ENCODE measurements at places on chromosomes 12 and 14.

- DNase-seq: no peak
Measured at GRCh38 chr12:27076928-27077327, 5.5 kb downstream of the C12orf71 start.

GRCh38 chr12:26978801-26979200 lies 35.4 kb downstream of the TM7SF3 start:
- no peak for DNase-seq

DNA sequence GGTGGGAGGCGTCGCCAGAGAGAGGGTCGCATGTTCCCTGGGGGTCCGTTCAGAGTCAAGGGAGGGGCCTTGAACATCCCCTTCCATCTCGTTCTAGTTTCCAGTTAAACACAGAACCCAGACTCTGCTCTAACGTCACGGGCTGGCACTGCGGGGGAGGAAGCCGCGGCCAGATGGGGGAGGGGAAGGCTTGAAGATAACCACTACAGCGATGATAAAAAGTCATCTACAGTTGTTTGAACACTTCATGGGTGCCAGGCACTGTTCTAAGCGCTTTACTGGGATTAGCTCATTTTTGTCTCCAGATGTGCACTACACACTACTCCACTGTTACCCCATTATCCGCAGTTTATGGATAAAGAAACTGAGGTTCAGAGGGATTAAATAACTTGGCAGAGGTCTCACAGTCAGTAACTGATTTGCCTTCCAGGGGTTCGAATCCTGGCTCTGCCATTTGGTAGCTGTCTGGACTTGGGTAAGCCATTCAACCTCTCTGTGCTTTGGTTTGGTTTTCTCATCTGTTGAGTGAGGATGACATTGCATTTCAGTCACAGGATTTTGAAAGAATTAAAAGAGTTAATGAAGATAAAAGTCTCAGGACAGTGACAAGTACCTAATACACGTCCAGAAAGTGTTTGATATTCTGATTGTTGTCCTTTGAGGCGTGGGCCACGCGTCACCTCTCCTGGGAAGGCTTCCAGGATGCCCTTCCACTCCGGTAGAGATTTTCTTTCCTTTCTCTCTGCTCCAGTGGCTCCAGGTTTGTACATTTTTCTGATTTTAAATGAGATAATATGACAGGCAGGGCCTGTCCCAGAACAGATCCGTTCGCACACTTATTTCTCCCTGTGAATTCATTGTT lies 798 bp upstream of the RASAL1 start:
- DNase-seq: peak; percentile 67

DNA sequence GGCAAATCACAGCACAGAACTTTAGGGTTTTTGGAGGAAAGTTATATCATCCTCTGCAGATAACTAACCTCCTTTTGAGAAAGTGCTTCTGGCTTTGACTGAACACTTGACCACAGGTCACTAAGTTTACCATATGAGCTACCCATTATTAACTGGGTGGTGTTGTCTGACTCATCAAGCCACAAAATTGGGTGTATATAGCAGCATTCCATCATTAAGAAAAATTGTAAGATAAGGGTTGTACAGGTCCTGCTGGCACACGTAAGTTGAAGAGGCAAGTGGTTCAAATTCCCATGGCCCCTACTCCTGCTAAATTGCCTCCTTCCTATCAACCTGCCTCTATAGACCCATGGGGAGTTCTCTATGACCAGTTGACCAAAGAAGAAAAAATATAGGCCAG lies 39.5 kb downstream of the L2HGDH start:
- DNase-seq: no peak

DNA sequence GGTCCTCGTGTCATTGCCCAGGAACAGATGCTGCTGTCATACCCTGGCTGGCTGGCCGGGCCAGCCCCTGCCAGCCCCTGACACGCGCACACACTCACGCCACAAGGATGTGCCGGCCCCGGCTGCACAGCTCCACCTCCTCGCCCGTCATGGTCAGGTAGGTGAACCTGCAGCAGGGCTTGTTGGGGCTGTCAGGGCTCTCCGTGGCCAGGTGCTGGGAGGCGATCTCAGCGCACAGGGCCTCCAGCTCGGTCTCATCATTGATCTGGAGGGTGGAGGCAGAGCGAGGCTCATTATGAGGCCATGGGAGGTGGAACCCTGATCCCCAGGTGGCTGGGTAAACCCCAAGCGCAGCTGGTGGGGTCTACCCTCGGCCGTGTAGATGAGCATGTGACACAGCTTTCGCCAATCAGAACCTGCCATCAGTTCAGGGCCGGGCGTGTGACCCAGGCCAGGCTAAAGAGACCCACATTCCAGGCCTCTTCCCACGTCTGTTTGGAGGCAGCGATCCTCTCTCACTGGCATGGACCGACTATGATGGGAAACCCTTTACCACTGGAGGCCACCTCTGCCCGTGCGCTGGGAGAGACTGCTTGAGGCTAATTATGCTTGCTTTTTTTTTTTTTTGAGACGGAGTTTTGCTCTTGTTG lies 38.8 kb downstream of the TRAFD1 start:
- DNase-seq: no peak

DNA sequence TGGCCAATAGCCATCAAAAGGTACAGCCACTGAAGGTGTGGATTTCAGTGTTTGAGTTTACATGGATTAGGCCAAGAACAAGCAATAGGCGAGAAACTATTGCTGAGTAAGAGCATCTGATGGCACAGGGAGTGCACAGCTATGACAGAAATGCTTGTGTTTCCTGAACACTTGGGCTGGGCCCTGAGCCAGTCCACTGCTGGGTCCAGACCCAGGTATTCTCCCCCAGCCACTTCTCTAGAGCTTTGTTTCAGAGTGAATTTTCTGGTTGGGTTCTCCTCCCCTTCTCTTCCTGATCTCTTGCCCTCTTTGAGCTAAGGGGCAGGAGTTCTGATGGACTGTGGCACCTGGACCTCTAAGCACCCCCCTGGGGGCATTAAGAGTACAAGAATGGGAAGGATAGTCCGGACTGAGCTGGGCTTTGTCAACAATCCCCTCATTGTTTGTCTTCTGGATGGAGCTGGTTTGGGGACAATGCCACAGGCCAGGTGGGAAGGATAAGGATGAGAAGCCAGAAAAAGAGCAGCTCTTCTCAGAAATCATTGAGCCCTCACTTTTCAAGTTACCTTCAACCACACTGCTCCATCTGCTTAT lies 8.3 kb downstream of the HOXC5 start:
- no peak for DNase-seq

DNA sequence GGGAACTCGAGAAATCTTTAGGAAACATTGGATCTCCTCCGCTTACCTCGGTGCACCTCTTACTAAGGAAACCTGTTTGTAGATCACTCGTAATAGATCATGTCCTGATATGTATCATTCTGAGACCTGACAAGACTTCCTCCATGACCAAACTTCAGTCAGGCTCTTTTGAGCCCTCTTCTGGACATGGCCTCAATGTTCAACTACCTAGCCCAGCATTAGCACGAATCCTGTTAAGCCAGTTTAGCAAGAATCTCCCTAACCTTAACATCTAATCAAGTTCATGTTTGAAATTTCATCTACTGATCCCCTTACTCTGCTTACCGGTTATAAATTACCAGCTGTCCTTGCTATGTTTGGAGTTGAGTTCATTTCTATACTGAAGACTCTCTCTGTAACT lies 713.9 kb upstream of the USP15 start:
- DNase-seq: no peak

GRCh38 chr14:95614349-95614748 lies 71.9 kb upstream of the TCL1B start:
- DNase-seq: no peak

- DNase-seq: no peak
Measured at GRCh38 chr12:122333142-122334087, 67.1 kb upstream of the VPS33A start.

GRCh38 chr12:104462931-104463339 lies 6.2 kb downstream of the CHST11 start:
- peak; percentile 53 for DNase-seq

DNA sequence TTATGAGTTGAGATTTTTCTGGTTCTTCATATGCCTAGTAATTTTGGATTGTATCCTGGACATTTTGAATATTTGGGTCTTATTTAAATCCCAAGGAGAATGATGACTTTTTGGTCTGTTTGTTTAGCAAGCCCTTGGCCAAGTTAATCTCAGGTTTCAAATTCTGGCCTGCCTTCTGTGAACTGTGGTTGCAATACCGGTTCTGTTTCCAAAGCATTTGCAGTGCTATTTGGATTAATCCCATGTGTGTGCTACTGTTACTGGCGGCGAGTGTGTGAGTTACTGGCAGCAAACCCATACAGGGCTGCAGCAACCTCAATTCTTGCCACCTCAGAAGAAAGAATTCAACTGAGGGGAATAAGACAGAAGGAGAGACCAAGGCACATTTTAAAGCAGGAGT lies 51.1 kb downstream of the TMEM260 start:
- DNase-seq: no peak

DNA sequence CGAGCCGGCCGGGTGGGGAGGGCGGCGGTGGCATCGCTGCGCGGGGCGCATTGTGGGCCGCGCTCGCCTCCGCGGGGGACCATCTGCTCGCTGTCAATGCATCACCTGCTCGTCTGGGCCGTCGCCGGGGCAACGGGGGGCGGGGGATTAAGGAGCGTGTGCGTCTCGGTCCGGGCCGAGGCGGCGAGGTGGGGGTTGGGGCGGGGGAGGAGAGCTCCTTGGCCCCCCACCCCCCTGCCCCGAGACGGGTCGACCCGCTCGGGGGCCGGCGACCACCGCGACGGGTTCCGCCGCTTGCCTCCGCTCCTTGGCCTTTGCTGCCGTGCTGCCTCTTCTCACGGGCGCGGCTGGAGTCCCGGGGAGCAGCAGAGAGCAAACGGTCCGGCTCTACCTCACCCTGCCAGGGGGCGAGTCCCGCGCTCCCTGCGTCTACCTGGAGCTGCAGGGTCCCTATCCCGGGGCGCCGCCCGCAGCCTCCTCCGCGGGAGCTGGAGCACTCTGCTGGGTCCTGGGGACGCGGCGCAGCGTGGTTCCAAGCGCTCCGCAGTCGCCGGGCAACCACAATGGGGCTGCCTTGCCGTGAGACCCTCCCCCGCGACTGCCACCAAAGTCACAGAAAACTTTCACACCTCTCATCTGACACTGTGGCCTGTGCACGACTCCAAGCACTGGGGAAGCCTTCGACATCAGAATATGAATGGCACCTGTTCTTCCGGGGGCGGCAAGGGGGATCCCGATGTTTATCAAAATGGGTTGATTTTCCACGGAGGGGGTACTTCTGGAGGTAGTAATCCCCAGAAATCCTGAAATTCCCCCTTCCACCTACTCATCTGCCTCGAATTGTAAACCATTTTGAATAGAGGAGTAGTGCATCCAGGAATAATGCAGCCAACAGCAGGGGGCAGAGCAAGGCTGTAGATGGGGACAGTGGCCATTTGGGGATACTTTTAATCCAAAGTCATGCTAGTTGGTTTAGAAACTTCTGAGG lies at the start of gene C12orf42:
Gene C12orf42 (minus strand): TSS at position 500 of the 988 bp plus-strand sequence. CDS start 17,542 bp downstream, outside the sequence.
- peak; percentile 80 for DNase-seq

DNA sequence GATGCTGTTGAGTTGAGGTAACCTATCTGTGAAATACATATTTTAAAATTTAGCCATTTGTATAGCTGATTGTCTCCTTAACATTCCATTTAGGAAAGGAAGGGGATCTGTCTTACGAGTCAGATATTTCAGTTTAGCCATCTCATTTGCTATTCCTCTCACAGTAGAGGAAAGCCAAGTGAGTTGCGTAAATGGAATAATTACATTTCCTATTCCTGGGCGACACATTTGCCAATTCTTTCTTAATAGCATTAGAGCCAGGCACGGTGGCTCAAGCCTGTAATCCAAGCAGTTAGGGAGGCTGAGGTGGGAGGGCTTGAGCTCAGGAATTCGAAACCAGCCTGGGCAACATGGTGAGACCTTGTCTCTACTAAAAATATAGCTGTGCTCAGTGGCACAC lies 116.3 kb downstream of the TMX1 start:
- no peak for DNase-seq

GRCh38 chr12:103353913-103354312 lies 141.9 kb downstream of the C12orf42 start:
- DNase-seq: no peak

GRCh38 chr12:76080729-76081415 lies 3.6 kb downstream of the NAP1L1 start:
- DNase-seq: no peak

DNA sequence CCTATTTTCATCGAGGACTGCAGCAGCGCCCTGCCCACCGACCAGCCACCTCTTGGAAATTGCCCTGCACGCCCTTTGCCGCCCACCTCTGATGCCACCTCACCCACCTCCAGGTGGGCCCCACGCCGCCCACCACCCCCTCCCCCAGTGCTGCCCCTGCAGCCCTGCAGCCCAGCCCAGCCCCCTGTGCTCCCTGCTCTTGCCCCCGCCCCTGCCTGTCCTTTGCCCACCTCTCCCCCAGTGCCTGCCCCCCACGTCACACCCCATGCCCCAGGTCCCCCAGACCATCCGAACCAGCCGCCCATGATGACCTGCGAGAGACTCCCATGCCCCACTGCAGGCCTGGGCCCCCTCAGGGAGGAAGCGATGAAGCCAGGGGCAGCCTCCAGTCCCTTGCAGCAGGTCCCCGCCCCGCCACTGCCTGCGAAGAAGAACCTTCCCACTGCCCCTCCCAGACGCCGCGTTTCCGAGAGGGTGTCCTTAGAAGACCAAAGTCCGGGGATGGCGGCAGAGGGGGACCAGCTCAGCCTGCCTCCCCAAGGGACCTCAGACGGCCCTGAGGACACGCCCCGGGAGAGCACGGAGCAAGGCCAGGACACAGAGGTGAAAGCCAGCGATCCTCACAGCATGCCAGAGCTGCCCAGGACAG lies 96.5 kb downstream of the LGMN start:
- peak; percentile 57 for DNase-seq

DNA sequence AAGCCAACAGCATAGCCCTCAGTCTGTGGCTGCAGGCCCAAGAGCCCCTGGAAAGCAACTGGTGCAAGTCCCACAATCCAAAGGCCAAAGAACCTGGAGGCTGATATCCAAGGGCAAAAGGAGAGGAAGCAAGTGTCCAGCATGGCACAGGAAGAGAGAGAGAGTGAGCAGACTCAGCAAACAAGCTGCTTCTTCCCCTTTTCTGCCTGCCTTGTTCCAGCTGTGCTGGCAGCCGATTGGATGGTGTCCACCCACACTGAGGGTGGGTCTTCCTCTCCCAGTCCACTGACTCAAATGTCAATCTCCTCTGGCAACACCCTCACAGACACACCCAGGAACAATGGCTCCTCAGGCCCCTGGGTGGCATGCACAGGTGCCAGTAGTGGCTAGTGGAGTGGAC lies 33.5 kb downstream of the SMCO2 start:
- DNase-seq: no peak

DNA sequence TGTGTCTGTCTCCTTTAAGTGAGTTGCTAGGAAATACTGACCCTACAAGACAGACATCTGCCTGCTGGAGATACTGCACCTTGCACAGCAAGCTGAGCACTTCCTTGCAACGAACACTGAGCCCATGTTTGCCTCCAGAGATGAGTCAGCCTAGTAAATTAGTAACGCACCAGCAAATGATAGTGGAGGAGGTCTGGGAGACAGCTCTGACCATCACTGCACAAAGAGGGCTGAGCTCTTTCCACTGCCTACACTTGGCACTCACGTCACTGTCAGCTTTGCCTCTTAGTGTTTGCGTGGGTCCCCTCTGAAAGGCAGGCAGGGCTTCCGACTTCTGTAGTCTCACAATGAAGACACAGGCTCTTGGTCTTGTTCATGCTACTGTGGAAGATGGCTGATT lies 109.0 kb downstream of the APAF1 start:
- DNase-seq: no peak

All from CD4-positive, alpha-beta T cell treated with Interferon gamma for 1 hour (primary cell).